Stimulated activated CD4-positive, alpha-beta T cell treated with anti-CD3 and anti-CD28 coated beads, Interleukin-12 subunit alpha, Interleukin-12 subunit beta, amount 100 ng/mL, for 4 hours (primary cell): ENCODE measurements at places on chromosomes 5 and 9.
A peak's percentile ranks its signal among the peaks of the same experiment; 100 is the strongest.

DNA sequence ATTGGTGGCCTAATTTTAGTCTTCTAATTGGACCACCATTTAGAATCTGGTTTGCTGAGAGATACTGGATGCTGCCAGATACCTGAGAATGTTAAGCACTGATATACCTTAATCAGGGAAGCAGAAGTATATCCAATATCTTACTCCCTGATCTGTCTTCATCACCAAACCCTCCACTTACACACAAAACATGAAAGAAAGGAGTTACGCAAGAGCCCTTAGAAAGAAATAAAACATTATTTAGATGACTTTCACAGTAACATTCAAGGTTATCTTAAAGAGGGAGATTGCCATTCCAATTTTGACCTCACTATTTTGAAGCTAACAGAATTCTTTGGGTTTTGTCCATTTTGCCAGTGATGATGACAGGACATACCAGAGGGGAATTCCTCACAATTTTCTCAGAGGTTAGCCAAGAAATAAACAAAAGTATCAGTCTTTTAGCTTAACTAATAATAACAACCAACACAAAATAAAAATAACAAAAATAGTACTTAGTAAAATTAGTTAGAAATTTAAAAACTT is 496.1 kb downstream of the NFIB start:
- DNase-seq: no peak

DNA sequence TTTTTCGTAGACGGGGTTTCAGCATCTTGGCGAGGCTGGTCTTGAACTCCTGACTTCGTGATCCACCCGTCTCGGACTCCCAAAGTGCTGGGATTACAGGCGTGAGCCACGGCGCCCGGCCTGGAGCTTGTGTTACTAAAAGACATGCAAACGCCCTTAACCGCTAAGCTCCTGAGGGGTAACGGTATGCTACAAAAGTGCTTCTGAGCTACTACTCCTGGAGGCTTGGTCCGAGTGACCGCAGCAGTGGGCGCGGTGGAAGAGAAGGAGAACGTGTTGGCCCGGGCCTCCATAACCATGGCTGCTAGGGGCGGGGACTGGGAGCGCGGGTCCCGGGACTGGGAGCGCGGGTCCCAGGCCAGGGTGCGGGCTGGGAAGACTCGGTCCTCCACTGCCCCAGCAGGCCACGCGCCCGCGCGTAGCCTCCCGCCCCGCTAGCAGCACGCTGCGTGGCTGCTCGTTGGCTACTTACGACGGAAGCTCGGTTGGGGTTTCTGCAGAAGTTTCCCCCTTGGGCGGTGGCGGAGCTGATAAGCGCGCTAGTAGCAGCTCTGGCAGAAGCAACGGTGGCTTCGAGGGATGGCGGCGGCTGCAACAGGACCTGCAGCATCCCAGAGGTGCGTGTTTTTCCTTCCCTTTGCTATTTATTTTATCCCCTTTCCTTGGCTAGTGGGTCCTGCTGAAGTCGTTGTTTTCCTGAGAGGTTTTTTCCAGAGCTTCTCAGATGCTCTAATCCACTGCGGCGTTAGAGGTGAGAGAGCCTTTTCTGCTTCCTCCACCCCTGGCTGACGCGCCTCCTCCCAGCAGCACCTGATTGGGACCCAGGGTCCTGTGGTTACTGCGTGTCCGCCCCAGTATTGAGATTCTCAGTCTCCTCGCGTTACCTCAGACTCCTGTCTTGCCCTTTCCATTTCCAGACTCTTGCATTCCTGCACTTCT is 69.2 kb upstream of the CCDC180 start:
- peak; percentile 59 for DNase-seq

DNA sequence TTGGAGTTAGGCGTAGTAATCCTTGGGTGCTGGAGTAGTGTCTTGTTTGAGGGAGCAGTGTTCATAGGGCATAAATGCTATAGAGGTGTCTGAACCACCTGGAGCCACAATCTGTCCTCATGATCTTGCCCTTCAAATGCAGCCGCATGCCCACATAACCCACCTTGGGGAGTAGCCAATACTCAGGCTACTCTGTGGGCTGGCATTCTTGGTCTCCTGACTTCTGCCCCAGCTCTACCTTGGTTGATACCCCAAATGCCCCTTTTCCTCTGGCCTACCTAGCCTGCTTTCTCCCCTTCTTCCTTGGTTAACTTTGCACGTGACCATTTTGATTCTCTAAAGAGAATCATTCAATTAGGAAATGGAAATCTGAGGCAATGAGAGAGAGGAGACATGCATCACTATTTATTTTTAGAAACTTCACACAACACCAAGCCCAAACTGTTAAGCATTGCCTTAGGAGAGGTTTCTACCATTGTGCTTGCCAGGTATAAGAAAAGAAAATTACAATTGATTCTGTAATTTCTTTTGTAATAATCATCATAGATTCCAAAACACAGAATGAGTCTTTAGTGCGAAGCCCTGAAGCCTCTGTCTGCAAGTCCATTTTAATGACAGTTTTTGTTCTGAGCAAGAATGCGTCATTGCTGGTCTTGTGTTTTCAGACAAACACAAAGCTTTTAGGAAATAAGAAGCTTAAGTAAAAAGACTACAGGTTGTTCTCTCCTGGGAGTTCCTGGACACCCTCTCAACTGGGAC is 135.2 kb downstream of the C9orf152 start:
- no peak for DNase-seq

DNA sequence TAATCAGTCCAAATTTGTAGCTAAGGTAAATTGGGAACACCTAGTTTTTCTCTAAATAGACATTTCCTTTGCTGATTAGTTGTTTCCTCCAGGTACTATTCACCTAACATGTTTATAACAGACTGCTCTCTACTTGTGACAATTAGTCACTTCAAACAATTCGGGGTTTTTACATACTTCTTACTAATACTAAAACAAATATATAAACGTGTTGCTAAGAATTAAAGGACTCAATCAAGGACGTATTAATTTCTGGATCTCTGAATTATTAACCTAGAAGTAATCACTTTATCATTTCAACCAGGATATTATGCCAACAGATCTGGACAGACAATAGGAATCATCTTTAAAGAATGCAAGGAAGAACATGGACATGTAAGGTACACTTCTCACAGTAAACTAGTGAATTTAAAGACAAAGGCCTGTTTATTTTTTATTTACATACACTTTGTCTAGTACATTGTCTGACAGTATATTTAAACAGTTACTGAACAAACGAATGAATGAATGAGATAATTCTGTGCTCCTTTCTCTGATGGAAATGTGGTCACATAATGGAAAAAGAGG is 22.3 kb downstream of the PJA2 start:
- no peak for DNase-seq

DNA sequence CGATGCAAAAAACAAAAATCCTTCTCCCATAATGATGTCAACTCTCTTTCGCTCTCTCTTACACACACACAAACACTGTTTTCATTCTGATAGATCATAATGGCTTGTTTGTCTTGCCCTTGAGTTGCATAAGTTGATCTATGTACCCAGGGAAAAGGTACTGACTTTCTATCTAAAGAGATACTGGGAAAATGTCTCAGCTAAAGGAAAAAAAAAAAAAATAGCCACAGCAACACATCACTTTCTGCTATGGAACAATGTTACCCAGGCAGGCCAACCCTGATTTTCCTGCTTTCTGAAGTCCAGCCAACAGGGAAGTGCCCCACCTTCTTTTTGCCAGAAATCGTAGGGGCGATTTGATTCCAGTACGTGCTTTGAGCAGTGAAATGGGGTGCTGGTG is 212.6 kb upstream of the ACTBL2 start:
- DNase-seq: no peak

DNA sequence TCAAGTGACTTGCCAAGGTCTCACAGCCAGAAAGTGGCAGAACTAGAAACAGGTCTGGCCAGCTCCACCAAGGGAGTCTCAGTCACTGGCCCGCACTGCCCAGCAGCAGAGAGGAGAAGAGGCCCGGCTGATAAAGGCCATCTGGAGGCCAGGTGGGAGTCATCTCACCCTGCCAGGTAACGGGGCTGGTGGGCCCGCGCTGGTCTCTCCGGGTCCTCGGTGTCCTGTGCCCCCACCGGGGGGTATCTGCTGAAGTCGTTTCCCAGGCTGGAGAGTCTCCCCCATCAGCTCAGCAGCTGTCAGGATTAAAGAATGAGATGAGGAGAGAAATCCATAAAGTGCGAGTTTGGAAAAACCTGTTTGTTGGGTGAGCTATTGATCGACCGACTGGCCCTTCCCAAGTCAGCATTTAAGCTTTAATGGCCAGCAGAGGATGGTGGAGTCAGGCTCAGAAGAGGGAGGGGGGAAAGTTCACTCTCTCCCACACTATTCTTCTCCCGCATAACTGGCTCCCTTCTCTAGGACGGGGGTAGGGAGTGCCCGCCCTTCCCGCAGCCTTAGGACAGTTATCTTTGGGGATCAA is 30.3 kb downstream of the LMX1B start:
- DNase-seq: no peak

DNA sequence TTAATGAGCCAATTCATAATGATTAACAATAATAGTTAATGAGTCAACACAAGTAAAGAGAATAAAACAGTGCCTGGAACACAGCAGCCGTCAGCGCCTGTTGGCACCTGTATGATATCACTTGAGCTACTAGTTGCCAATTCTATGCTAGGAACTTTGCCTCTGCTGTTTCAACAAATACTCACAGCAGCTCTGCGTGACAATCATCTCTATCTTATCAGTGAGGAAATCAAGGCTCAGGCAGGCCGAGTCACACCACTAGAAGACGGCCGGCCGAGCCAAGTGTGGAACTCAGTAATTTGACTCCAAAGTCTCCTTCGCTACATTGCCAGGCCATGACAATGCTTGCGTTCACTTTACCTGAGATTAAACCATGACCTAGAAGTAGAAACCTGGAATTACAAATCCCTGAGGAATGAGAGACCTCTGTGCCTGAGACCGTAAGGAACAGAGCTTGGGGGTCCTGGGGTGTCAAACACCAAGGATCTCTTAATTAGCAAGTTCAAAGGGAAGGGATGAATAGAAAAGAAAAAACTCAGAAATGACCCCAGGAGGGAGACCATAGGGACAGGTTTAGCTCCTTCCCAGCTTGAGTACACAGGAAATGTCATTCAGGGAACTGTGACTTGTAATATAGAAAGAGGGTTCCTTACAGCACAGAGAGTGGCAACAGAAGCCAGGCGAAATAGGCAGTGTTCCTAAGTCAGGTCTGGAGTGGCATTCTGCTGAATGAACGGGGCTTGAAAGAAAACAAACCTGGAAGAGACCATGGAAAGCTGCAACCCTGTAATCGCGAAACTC is 109.1 kb downstream of the SUSD1 start:
- no peak for DNase-seq

- no peak for DNase-seq
These were observed 134.5 kb downstream of the GNAQ start for GRCh38 chr9:77896938-77897667.

DNA sequence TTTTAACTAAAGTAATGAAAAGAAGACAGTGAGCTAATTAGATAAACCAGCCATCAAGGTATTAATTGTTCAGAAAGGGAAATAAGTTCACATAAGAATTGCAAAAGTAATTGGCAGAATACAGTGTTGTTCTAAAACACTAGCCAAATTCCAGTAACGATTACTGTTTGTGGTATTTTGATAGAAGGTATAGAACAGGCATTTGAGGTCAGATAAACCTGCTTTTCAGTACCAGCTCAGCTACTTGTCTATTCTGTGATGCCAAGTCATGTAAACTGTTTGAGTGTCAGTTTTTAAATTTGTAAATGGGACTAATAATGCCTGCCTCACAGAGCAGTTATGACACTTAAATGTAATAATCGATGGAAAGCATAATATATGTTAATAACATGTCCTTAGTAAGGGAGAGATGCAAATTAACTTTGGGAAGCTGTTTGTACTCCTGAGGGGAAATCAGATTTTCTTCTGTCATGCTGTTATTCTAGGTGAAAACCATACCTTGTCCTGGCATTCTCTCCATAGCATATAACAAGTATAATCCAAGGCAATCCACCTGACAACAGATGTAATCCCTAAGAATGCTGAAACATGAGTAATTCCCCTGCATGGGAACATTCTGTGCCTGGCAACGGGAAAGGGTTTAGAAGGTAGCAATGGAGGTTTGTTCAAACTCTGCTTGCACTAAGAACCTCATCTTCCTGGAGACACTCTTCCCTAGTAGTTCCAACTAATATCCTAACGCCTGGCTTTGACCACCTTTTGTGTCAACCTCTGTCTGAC is 509.5 kb upstream of the PAPPA start:
- DNase-seq: no peak

GRCh38 chr9:85024374-85024773 is 354.8 kb downstream of the NTRK2 start:
- DNase-seq: no peak

DNA sequence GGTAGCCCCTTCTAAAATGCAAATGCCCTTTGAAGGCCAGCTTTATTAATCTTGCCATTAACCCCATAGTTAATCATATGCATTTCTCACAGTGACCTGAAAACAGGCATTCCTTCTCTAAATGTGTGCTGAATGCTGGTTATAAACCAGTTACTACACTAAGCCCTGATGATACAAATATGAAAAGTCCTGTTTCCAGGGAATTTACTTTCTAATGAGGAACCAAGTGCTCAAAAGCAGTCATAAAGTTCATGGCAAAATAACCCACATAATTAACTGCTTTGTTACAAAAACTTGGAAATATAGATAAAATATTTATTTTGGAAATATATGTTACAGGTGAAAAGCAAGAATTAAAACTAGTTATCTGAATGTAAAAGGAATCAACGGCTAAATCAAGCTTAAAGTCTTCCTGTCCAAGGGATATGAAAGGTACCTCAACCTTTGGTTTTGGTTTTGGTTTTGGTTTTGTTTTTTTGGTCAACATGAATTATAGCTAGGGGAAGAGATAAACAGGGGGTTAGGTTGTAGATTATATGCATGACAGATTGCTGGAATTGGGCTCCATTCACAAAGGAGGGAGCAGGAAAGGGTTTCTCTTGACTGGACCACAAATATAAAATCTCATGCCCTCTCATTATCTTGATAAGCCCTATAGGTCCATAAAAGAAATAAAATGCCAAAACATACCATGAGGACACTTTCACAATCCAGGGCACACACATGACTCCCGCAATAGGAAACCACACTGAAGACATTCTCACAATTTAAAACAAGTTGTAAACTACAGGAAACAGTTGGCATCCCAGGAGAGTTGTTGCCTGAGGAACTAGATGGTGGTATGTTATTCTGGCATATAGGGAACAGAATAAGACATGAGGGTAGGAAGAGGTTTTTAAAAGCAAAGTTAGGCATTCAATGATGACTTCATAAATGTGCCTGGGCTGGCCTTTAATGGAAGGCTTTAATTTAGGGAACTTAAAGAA is 46.7 kb upstream of the MACIR start:
- DNase-seq: no peak

GRCh38 chr5:179418972-179419371 is 73.7 kb upstream of the ADAMTS2 start:
- no peak for DNase-seq

DNA sequence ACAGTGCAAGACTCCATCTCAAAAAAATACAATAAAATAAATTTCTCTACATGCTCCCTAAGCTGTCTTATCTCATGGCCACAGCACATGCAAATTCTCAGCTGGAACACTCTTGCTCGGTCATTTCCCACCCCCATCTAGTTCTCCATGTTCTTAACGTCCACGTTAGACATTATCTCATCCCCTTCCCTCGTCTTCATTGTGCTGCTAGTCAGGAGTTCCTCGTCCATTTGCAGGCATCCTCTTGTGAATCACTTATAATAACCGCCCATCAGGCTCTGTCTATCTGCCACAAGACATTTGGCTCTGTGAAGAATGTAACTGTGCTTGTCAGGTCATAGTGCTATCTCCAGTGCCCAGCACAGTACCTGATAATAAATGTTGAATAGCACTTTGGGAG is 32.9 kb upstream of the GOLGA1 start:
- DNase-seq: no peak
